ENCODE measurements at places on chromosomes 1 and 21.

DNA sequence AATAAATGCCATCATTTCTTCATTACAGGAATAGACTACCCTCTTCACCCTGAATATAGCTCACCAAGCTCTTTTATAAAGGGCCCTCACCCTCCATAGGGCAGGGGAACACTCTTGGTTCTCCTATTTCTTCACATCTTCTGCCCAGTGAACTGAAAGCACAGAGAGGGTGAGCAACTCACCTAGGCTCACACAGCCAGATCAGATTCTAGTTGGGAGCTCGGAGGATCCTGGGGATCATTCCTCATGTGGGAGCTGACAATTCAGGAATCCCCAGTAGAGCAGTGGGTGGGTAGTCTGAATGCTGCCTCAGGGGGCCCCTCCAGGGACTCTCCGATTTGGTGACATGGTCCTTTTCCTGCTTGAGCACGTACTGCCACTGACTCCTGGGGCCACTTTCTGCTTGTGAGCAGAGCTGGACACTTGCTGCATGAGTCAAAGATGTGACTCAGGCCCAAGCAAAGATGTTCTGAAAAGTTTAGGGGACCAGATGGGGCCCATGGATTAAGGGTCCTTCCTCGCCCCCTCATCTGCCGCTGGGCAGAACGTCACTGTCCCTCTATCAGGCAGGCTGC is 63.7 kb upstream of the WNT4 start:
- no peak for DNase-seq

GRCh38 chr1:40372658-40373322 is 737 bp upstream of the SMAP2 start:
- DNase-seq, result no peak

- DNase-seq, result no peak
Measured at GRCh38 chr1:185520188-185520920, 203.3 kb upstream of the IVNS1ABP start.

- no peak for DNase-seq
Measured at GRCh38 chr1:34590211-34590623, 164.6 kb upstream of the GJB5 start.

GRCh38 chr1:183288583-183288982 is 102.5 kb downstream of the LAMC2 start:
- DNase-seq, result no peak

DNA sequence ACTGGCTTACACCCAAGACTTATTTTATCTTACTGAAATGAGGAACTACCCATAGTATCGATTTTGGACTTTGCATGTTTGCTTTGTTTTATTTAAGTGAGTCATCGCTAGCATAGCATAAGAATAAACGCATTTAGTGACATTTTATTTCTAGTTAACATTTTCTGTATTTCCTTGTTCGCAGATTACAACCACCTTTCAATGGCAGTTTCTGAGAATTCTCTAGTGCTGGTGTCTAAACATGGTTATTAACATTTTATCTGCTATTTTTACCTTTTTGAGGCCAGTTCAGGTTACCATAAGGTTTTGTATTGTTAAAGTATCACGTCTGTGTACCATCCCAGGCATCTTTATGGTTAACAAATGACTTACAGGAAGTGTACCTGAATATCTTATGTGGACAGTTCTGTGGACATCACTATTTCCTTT is 24.5 kb downstream of the EEIG2 start:
- DNase-seq, result no peak

- DNase-seq, result no peak
Measured at GRCh38 chr1:29465755-29466154, 229.4 kb downstream of the PTPRU start.

DNA sequence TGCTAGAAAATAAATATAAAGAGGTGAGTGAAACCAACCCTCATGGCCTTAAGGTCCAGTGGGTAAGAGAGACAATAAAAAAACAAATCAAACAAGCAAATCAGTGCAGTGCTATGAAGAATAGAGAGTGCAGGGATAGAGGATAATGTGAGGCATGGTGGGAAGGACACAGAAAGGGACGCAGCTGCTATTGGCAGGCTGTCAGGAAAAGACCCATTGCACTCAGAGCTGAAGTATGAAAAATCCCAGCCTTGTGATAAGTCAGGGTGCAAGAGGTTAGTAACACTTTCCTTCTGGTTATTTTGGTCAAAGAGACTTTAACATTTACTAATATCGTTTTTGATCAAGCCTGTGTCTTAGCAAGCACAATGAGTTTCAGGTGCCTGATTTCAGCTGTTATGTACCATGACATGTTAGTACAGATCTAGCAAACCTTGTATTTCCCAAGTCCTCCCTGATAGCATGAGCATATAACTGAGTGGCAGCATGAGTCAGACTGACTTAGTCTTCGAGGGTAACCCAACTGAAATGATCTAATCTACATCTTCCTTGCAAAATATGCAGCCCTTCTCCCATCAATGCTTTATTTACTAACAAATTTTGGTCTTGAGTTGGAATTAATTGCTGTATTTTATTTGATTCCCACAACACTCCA is 31.7 kb downstream of the CHML start:
- no peak for DNase-seq

DNA sequence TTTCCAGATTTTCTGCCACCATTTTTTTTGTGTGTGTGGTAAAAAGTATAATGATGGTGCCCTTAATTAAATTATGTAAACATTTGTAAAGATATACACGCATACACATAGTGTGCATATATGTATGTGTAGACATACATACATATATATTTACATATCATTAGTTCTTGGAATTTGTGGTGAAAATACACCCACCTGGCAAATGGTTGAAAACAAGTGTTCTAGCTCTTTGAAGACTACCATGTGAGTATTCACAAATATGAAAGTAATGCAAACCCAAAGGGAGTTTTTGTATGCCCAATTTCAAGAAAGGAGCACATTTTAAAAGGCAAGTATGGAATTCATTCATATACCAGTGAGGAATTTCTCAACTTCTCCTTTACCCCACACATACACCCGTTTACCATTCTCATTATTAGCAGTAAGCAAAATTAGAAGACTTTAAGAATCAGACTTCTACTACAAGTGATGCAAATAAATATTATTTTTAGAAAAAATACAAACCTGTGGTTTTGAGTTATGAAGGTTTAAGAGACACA is 8.0 kb downstream of the RABGAP1L start:
- DNase-seq, result no peak

DNA sequence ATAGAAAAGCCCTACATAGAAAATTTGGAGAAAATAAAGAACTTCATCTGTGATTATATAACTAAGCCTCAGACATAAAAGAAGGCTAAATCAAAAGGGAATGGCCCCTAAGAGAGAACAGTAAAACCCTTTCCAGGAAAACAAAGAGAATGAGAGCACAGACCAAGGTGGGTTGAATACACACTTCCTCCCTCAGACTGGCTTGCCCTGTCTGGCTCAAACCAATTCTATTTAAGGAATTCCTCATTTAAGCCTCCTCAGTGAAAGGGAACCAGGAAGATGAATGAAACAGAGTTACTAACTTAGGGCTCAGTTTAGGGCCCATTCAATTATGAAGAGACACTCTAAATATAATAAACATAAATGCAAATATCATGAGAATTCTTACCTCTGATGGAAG is 10.6 kb upstream of the SYT14 start:
- no peak for DNase-seq

DNA sequence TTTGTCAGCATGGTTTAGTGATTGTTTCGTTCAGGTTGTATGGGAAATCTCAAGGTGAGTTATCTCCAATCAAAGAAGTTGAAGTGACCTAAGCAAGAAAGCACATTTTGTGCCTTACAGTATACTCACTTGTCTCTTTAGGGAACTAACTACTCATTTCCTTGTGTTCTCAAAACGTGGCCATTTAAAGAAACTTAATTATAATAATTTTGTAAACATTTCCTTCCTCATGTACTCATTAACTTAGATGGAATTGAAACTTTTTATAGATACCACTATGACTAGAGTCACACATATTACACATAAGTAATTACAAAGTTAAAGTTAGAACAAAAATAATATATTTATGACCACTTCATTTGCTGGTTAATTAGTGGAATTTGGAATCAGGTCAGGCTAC is 552.6 kb downstream of the MRPL39 start:
- DNase-seq, result no peak

Data from activated CD8-positive, alpha-beta memory T cell treated with anti-CD3 and anti-CD28 coated beads for 4 hours (primary cell).